ENCODE measurements at places on chromosomes 13 and 19.

DNA sequence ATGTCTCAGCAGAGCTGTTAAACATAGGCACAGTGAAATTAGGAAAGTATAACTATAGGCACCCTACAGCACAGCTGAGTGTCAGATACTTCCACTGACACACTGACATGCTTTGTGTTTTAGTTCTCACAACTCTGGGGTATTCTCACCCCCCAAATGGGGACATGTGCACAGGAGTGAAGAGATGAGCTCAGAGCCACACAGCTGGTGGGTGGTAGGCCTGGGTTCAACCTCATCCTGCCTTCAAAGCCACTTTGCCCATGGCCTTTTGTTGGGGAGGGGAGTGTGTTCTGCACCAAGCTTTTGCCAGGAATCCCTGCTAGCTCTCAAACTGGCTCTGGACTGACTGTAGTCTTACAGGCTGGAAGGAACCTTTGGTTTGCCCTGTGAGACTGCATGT, 1.7 kb upstream of the SLC35E1 start:
- DNase-seq = no peak

GRCh38 chr13:110274687-110275086, 32.3 kb downstream of the COL4A1 start:
- no peak for DNase-seq

DNA sequence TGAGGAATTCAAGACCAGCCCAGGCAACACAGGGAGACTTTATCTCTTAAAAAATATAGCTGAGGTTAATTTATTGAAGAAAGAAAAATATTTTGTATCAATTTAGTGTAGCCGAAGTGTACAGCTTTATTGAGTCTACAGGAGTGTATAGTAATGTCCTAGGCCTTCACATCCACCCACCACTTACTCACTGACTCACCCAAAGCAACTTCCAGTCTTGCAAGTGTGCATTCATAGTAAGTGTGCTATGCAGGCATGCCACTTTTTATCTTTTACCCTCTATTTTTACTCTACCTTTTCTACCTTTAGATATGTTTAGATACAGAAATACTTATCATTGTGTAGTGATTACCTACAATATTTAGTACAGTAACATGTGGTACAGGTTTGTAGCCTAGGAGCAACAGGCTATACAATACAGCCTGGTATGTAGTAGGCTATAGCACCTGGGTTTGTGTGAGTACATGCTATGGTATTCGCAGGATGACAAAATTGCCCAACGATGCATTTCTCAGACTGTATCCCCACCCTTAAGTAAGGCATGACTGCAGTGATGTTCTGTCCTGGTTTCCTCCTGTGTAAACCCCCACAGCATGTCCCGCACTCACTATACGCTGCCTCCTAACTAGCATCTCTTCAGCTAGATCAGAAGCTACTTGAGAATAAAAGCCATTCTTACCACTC, 15.3 kb upstream of the ATP12A start:
- DNase-seq = no peak

- no peak for DNase-seq
These were observed 105.9 kb downstream of the AKAP11 start for GRCh38 chr13:42377640-42378382.

DNA sequence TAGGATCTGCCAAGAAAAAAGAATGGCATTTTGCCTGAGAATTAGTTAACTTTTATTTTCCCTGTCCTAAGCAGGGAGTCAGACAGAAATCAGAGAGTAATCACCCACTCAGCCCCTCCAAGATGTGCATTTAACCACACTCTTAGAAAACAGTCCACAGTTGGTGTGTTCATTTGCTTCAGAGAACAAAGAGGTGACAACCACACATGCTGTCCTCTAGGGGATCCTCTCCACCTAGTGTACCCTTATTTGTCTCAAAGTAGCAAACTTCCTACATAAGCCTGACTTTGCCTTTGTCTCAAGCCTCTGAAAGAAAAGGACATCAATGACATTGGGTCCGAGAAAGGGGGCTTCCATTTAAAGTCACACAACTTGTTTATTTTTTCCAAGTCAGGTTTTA, 107.0 kb upstream of the RFC3 start:
- no peak for DNase-seq

- DNase-seq = no peak
These were observed 421 bp downstream of the DGKH start for GRCh38 chr13:42048684-42049453.

- no peak for DNase-seq
These were observed 71.3 kb downstream of the LHFPL6 start for GRCh38 chr13:39531646-39532045.

DNA sequence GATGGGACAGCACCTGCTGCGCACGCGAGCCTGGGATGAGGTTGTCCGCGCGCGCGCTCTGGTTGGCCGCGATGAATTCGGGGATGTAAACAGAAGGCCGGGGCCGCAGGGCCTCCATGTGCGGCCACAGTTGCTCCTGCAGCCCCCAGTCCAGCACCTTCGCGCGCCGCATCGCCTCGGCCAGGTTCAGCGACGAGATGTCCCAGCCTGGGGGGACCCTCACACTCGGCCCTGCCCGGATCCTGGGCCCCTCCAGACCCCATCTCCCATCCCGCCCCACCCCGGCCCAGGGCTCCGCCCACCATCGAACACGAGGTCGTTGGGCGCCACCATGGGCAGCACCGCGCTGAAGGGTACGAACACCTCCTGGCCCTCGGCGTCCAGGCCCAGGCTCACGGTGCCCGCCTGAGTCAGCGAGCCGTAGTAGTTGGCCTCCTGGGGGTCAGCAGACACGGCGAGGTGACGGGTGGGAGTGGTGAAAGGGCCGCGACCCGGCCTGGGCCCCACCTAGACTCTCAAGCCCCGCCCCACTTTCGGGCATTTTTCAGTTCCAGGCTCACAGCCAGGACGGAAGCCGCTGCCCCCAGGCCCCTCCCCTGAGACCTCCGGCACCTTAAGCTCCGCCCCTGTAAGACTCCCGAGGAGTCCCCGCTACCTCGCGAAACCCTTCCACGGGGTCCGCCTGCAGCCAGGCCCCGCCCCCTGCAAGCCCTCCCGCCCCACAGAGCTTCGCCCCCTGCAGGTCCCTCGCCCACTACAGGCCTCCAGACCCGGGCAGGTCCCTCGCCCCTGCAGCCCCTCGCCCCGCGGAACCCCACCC, 1.1 kb downstream of the ISYNA1 start:
- DNase-seq = peak; percentile 67

DNA sequence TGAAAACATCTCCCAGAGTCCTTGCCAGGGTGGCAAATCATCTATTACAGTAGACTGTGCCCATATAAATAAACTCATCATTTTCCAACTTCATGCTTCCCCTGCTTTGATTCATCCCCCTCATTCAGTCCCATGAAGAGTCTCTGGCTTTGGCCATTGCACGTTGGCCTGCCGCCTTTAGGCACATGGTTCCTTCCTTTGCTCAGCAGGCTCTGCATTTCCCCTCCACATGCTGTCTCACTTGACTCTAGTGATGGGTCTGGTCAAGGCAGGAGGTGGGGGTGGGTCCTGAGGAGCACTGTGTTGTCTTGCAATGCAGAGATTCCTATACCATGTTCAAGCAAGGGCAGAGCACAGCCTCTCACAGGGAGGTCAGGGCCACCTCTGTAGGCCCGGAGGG, 48.8 kb upstream of the ARGLU1 start:
- DNase-seq = no peak

DNA sequence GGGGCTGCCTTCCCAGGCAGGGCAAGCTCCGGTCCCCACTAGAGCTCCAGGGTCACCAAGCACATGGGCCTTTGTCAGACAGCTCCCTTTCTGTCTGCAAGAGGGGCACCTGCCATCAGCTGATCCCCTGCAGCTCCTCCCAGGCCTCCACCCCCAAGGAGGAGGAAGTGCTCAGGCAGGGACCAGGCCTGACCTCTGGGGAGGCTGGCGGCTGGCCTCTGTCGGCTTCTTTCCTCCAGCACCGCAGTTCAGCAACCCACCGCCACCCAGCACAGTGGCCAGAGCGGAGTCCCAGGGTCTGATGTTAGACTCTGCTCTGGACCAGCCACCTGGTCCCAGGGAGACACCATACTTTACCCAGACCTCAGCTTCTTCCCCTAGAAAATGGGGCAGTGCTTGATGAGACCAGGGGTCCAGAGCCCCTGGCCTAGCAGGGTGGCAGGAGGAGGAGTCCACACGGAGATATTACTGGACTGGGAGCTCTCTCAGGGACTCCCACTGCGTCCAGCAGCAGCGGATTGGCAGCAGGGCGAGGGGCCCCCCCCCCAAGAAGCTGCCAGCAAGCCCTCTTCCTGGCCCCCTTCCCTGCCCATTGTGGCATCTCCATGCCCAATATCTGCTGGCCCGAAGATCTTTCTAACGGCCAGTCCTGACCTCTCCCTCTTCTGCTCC, 24.1 kb downstream of the NKPD1 start:
- DNase-seq = no peak

- no peak for DNase-seq
These were observed 16.2 kb upstream of the KATNAL1 start for GRCh38 chr13:30323524-30323923.

GRCh38 chr19:2636897-2637683, 65.4 kb downstream of the GNG7 start:
- DNase-seq = peak; percentile 62

DNA sequence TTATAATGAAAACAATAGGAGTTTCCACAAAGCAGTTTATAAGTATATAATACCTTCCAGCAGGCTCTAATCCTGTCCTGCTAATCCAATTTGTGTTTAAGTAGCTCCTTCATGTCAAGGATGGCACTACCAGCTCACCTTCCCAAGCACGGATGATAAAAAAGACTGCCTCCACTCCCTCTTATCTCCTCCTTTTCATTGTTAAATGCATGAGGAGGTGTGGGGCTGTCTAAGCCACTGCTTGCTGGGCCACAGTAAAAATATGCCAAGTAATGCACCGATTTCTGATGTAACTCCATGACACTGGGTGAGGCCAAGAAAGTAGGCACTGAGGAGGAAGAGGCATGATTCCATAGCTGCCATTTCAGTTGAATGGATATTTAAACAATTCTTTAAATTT, 193.1 kb downstream of the ZIC5 start:
- no peak for DNase-seq

DNA sequence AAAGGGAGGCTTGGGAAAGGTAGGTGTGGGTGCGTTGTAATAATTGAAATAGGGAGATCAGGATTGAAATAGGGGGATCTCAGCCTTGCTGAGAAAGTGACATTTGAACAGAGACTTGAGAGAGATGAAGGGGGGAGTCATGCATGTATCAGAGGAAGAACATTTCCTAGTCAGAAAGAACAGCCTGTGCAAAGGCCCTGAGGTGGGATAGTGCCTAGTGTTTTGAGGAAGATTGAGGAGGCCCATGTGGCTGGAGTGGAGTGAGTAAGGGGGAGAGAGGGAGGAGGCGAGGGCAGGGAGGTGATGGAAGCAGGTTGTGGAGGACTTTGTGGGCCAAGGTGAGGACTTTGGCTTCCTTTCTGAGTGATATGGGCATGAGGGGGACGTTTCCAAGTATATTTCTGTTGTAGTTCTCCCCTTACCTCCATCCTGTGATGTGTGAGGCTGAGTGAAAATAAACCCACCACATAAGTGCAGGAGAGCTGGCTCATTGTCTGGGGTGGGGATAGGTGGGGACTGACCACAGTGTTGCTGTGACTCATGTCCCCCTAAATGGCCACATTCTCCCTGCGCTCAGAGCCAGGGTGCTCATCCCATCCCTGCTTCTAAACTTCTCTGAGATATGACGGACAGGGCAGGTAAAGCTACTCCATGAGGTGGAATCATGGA, 17.8 kb downstream of the ACTL9 start:
- no peak for DNase-seq

- DNase-seq = no peak
These were observed 117.9 kb downstream of the EFNB2 start for GRCh38 chr13:106417467-106418110.

- no peak for DNase-seq
These were observed 1.5 kb downstream of the RPS11 start for GRCh38 chr19:49497789-49498103.

DNA sequence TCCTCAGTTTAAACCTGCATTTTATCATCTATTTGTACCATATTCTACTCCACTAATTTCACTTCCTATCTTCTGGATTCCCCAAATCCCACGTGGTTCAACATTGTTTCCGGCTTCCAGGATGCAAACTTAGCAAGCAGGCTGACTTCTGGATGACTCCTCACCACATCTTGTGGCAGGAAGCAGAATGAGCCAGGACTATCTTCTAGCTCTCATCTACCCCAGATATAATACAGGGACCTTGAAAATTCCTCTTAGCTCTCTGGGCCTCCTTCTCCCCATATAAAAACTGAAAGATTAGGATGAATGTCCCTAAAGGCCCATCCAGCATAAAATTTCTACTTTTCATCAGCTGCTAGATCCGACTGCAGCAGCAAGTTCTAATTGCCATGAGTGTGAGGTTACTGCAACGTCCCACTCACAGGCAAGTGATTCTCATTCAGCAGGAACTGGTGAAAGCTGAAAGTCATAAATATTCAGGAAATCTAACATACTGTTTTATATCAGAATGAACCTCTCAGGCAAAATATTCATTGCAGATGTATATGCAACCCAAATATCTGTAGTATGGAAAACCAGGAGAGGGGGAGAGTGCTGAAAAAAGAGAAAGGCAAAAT, 93.4 kb downstream of the KCTD12 start:
- no peak for DNase-seq

- DNase-seq = no peak
These were observed 322.3 kb downstream of the EFNB2 start for GRCh38 chr13:106213028-106213757.

DNA sequence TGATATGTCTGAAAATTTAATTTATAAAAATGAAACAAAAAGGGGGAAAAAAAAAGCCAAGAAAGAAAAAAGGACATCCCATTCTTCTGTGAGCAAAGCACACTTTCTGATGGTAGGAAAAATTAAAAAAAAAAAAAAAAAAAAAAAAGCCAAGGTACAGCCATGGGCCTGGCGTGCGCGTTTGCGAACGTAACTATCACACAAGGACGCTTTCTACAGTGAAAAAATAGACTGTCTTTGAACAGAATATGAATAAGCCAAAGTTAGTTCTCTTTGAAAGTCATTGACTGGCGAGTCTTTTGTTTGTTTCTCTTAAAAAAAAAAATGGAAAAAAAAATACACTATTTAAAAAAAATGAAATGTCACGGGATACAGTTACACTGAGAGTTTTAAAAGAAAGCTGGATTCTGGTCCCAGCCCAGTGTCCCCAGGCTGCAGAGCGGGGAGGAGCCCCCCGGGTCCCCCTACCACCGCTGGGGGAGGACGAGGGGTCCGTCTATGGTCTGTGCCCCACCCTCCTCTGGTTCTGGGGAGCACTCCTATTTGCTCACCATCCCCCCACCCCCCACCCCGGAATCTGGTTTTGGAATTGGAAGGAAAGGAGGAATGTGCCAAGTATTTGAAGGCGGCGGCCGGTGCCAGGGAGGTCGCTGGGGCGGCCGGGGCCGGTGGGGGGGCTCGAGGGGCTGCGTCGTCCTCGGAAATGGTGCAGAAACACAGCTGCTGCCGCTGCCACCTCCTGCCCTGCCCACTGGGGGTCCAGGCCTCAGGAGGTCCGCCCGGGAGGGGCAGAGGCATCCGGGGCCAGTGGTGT, 134.5 kb downstream of the PTPRS start:
- DNase-seq = no peak

GRCh38 chr13:75651013-75651412, 14.9 kb downstream of the LMO7 start:
- no peak for DNase-seq

- DNase-seq = no peak
These were observed 3.7 kb upstream of the TMEM272 start for GRCh38 chr13:51848674-51849073.

Measured in T-cell (primary cell).